ENCODE measurements at places on chromosomes 2 and 18.

- no peak for DNase-seq
Measured at GRCh38 chr2:238202326-238203093, 985 bp downstream of the ILKAP start.

DNA sequence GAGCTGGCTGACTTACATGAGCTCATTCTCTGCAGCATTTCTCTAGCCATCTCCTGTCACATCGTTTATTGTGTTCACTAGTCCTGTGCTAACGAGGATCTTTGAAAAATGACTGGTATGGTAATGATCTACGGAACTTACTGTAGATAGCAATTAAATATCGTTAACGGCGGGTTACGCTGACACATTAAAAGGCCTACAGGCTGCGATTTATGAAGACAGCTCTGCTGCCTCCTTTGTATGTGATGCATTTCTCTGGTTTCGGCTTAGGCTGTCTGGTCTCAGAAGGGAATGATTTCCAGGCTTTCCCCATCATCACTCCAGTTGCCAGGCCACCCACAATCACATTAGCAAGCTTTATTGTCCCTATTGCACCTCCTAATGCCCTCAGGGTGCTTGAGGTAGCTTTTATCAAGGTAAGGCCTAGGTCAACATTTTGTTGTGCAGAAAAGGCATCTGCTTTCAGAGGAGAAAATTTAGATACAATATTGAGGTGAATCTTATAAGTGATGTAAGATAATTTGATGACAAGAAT is 284.4 kb downstream of the SOX11 start:
- DNase-seq = no peak

GRCh38 chr2:1306687-1307516 is 106.4 kb upstream of the TPO start:
- DNase-seq = no peak

GRCh38 chr18:77369644-77370043 is 120.0 kb downstream of the GALR1 start:
- DNase-seq = no peak

GRCh38 chr2:75480971-75481836 is 79.5 kb downstream of the EVA1A start:
- no peak for DNase-seq

DNA sequence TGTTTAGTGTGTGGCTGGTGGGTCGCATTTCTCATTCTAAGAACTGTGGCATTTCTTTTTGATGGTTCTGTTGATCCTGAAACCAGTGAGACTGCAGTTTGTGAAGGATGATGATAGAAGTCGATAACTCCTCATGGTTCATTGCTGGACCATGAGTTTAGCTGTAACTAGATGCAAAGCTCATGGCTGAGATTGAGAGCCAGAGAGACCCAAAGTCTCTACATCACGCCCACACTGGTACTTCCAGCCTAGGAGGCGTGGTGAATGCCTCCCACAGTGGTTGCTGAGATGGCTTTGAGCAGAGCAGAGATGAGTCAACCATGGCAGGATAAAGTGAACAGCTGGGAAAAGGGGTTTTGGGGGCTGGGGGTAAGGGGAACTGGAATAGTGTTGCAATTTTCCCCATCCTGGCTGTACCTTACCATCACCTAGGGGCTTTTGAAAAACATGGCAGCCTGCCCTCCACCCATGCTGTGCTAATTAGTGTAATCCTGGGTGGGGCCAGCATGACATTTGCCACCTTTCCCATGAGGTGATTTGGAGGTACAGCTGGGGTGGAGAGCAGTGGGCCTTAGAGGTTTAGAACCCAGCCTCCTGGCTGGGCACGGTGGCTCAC is 24.1 kb downstream of the INPP4A start:
- DNase-seq = no peak

- DNase-seq = no peak
Measured at GRCh38 chr2:182715121-182715891, 751 bp upstream of the DNAJC10 start.

GRCh38 chr2:190843890-190844699 is 36.5 kb upstream of the GLS start:
- no peak for DNase-seq

DNA sequence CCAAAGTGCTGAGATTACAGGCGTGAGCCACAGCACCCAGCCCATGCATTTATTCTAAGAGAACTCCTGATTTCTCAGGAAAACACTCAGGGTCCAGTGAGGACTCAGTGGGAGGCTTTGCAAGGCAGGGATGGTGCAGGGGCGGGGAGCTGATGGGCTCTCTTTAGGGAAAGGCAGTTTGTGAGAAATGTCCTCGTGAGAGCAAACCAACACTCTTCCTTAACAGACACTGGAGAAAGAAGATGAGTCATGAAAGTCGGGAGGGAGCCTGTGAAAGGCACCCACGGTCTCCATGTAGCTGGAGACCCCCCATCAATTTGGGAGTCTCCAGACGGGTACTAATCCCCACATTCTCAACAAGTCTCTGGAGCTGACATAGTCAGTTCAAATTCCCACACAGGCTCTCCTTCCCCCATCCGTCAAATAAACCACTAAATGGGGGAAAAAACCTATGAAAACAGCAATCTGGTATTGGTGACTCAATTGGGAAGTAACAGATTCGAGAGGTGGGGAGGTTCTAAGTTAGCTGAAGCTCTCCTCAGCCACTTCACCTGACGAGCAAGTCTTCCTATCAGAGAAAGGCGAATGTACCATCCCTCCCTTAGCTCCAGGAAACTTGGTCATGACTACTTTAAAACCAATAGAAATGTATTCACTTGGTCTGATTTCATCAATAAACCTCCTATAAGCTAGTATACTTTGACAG is 11.0 kb upstream of the CREG2 start:
- DNase-seq = no peak

DNA sequence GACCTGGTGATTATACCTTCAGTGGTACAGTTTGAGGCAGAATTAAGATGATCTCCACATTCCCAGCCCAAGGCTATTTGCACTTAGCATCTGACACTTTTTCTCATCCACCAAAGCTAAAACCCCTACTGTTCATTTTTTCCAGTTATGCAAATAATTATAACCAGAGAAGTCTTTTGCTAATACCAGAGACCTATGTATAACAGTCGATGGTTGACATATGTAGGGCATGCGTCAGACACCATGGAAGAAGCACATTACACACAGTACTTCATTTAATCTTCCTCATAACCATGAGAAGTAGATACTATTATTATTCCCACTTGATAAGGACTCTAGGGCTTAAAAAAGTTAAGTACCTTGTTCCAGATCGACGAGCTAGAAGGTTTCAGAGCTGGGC is 36.5 kb downstream of the AP1S3 start:
- no peak for DNase-seq

DNA sequence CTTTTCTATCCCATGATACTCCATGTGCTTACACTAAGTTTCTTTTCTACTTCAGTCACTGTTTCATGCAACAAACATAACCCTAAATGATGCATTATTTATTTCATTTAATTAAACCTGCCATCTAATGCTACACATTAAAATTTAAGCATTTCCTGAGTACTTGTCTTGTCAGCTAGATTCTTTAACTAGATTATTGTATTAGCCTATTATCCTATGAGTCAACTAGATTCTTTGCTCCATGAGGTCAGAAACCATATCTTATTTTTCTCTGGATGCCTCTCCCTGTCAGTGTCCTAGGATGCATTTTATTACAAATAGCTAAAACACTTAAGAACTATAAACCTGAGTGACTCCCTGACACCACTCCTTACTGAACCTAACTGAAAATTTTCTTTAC is 652.4 kb downstream of the SLC4A3 start:
- no peak for DNase-seq

- no peak for DNase-seq
Measured at GRCh38 chr2:118151831-118152230, 63.6 kb downstream of the INSIG2 start.

- DNase-seq = no peak
Measured at GRCh38 chr18:61882296-61883004, 10.4 kb downstream of the RNF152 start.

DNA sequence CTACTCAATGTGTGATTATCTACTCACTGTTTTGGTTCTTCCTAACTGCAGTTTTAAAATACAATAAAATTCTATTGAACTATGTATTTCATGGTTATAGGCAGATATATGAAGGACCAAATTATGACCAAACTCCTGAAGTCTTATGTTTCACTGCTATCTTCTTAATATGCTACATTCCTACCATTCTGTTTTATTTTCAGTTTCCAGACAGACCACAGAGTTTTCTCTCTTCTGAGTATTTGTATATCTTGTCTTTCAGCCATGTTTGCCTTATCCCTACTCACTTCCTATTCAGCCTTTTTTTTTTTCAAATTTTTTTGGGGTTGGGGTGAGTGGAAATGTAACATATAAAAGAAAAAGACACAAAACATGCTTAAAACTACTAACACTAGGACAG is 6.3 kb downstream of the RFTN2 start:
- DNase-seq = no peak

- no peak for DNase-seq
Measured at GRCh38 chr18:50182511-50182910, 12.4 kb downstream of the MYO5B start.

DNA sequence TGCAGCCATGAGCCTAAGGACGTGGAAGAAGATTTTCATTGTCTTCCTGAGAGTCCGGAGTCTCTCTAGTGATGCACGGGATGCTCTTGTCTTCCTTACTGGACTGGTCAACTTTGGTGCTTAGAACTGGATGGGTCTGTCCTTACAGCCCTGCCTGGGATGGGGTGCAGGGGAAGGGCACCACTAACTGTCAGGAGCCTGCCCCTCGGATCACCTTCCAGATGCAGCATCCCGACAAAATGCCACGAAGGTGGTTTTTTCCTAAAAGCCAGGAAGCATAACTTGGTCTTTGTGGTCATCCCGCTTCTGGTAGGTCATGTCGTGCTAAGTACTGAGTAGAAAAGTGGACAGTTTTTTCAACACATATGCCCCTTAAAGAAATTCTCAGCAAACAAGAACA is 207.4 kb upstream of the TWIST2 start:
- DNase-seq = no peak

DNA sequence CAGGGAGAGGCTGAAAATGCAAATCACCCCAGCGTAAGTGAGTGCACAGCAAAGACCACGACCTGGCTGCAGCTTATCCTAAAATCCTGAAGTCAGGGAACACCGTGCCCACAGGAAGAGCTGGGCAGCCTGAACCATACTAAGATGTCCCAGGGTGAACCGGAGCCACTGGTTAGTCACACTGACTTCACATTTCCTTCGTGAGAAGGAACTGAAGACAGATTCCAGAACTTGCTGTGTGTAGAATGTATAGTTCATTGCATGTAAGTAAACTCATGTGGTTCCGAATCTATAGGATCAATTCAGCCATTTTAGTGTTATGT is 84.6 kb upstream of the NDUFV2 start:
- DNase-seq = no peak

- DNase-seq = no peak
Measured at GRCh38 chr2:142180820-142181533, 50.2 kb upstream of the LRP1B start.

GRCh38 chr2:237022533-237022932 is 63.2 kb upstream of the COPS8 start:
- DNase-seq = no peak

- no peak for DNase-seq
Measured at GRCh38 chr18:33579349-33580215, 1.6 kb downstream of the ASXL3 start.

- DNase-seq = no peak
Measured at GRCh38 chr2:64203131-64203857, 59.1 kb upstream of the PELI1 start.

DNA sequence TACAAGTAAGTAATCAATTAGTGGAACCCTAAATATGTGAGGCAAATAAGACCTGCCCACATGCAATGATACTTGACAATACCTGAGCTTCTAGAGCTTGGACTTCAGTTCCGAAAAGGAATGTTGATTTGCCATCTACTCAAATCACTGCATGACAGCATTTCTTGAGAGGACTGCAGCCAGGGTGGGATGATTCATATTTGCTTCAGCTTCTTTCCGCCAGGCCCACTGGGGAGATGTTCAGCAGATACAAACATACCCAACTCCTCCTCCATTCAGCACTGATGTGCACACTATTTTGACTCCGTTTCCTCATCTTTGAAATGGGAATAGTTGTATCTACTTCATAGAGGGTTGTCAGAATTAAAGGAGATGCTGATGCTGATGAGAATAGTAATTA is 28.8 kb upstream of the TMEM177 start:
- DNase-seq = no peak

DNA sequence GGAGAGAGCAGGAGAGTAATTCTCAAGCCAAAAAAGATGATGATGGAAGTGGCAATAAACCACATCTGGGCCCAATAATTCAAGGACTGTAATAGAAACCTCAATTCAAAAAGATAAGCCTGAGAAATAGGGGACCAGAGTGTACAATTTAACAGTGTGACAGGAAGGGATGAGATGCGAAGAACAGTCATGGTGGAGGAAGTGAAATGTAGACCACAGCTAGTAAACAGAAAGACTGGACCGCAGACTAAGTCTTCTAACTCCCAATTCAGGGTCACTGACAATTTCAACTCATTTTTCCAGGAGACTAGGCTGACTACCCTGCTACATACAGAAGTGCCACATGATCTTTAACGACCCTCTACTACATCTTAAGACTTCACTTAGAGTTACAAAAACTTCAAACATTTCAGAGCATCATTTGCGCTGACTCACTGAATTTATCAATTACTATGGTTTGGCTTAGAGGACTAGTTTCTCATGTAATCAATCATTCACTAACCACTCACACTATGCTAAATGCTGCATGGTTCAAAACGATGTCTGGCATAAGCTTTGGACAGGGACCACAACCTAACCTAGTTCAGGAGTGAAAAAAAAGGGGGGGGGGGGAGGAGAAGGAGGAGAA is 9.0 kb downstream of the CUL3 start:
- no peak for DNase-seq

DNA sequence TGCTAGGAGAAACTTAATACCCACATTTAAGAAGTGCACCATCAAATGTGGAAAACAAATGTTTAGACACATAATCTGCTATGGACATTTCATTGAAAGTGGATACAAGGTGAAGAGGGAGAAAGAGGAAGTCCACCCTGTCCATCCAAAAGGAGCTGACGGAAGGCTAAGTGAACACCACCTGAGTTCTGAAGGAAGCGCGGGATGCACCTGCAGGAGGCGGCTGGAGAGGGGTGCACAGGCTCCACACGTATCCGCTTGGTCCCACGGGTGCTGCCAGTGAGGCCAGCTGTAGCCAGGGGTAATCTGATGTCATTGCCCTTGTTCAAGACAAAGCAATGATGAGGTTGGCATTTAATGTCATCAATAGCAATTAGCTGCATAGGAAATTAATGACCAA is 75.9 kb upstream of the TMEM18 start:
- no peak for DNase-seq

GRCh38 chr2:176122683-176123410 is at the start of gene HOXD9:
TSS of gene HOXD9 (plus strand) at chr2:176122719. CDS start at chr2:176122769, 50 bp downstream.
- DNase-seq = no peak
